ENCODE measurements at places on chromosomes 5 and 9.

DNA sequence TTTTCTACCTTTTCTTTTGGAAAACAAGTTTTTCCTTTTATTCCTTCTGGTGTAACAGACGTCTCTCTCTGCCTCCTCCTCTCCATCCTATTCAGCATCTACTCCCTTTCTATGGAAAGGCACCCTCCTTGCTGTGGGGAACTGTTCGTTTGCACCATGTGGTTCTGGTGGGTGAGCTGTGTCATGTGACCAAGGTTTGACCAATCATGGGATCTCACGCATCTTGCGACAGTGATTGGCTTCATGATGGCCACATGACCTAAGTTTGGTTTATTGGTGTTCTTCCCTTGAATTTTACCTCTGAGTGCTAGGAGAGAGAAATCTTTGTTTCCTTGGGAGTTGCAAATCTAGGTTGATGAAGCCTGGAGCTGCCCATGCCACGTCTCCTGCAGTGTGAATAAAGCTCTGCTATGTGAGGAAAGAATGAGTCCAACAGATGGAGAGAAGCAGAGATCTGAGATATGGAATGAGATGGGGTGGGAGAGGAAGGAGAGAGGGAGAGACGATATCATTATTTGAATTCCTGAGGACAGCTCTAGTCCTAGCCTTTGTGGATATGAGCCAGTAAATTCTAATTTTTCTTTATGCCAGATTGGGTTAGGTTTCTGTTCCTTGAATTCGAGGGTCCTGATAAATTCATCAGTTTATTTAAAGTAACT lies 178.8 kb upstream of the IL12B start:
- no peak for DNase-seq

DNA sequence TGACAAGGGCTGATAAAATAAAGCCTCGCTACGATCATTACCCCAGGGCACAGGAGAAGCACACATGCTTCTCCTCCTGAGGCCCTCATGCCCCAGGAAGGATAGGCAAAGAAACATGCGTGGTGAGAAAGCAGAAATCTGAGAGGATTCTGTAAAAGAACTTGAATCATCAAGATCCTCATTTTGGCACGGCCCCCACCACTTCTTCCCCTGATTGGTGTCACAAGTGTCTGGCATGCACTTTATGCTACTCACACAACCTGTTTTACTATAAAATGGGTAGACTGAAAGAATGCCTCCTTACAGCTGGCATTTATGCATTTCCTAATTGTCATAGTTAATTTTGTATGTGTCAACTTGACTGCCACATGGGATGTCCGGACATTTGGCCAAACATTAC lies 32.1 kb downstream of the PCA3 start:
- no peak for DNase-seq

DNA sequence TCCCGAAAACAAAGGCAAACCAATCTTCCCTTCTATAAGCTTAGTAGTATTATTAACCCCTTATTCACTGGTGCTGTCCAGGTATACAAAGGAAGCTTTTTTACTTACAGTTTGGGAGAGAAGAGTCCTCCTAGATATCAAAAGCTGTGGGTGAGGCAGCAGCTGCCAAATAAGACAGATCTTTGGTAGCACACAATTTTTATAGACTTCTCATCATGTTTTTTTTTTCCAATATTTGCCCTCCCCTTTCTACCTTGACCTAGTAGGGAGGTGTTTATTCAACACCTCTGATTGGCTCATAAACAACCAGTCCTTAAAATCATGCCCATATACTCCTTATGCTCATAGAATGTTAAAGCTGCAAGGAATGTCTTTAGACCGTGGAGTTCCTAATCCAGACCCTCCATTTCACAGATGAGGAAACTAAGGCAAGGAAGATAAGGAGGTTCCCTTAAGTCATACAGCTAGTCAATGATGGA lies at the start of gene ALDOB:
TSS of gene ALDOB (minus strand) at position 174 of the 479 bp plus-strand sequence. CDS start 4,887 bp downstream, outside the sequence.
- no peak for DNase-seq

- DNase-seq: peak; percentile 87
Measured at GRCh38 chr9:112750016-112750763, at the start of gene SNX30. SNX30 (plus strand) TSS chr9:112750760; CDS start chr9:112751002, 242 bp downstream.

GRCh38 chr9:117095081-117095480 lies 319.8 kb downstream of the ASTN2 start:
- DNase-seq: no peak

DNA sequence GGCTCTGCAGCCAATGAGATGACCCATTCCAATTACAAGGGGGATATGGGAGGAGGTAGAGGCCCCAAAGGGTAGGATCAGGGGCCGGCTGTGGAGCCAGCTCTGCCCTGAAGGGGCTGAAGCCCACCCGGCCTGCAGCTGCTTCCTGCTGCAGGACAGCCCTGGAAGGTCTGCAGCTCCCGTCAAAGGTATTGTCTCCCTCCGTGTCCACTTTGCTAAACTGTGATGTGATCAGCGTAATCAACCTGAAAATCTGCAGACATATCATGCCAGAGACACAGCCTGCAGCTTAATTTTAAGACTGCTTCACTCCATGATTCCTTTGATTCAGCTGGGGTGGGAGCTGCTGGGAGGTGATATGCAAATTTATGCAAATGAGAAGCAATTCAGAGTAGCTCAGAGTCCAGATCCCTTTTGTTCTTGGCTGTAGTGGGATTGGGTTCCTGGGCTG lies 90.7 kb downstream of the GADD45G start:
- no peak for DNase-seq

GRCh38 chr9:127974001-127974768 lies 6.6 kb downstream of the EEIG1 start:
- DNase-seq: no peak

Data from mesothelial cell of epicardium (in vitro differentiated cells).